ENCODE measurements at places on chromosomes 6 and 20. TPM values are rescaled to one million over a fixed set of nuclear protein-coding genes. Genes with fewer than 3 reads are reported as not detected.

Gene DLL1
- polyA plus RNA-seq: 7.7 TPM

Gene STXBP5
- polyA plus RNA-seq: 11.1 TPM

Gene EDN3
- polyA plus RNA-seq: 23.9 TPM

Gene ANGPT4
- polyA plus RNA-seq: 0.08 TPM

Gene PACSIN1
- polyA plus RNA-seq: 0.25 TPM

Gene GSTA1
- 4.0 TPM for polyA plus RNA-seq

Gene CCDC28A
- polyA plus RNA-seq: 17.5 TPM

Gene SOD2
- polyA plus RNA-seq: 91.9 TPM

- DNase-seq: no peak
Measured at GRCh38 chr6:107841275-107841670, 17.2 kb upstream of the SCML4 start.

GRCh38 chr6:7058250-7058923 is 49.4 kb upstream of the RREB1 start:
- peak; percentile 77 for DNase-seq

DNA sequence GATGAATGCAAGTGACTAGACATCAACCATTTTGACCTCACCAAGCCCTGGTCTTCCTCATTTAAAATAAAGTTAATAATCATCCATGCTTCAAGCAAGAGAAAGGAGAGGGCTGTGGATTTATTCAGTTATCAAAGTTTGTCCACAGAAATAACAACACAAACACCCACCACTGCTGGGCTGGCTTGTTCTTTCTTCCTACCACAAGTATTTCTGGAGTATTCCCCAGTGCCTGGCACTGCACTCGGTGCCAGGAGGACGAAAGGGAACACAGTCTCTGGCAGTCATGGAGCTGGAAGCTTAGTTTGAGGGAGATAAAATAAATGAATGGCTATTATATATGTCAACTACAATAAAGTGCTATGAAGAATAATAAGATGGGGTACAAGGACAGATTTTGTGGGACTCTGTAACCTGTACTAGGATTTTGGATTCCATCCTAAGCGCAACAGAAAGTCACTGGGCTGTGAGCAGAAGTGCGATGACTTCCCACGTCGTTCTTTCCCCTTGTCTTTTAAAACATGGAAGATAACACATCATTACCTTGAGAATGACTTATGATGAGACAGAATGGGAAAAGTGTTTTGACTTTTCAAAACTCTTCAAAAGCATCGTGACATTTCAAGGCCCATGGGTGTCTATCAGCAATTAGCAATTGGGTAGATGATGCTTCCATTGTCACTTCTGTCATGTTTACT is 74.5 kb upstream of the TRAF3IP2 start:
- no peak for DNase-seq

DNA sequence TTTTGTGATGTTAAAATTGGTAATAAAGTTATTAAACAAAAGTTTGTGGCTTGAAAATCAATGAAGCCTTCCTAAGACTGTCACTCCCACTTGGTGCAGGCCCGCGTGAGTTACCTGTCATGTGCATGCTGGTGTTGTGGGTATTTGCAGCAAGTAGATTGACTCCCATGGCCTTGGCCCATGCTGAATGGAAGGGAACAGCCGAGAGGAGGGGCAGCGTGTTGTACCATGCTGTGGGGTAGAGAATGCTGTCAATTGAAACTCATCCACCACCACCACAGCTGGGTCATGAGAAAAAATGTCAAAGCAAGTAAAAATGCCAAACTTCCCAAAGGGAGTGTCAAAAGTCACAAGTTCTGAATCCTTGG is 12.7 kb upstream of the VNN1 start:
- no peak for DNase-seq

DNA sequence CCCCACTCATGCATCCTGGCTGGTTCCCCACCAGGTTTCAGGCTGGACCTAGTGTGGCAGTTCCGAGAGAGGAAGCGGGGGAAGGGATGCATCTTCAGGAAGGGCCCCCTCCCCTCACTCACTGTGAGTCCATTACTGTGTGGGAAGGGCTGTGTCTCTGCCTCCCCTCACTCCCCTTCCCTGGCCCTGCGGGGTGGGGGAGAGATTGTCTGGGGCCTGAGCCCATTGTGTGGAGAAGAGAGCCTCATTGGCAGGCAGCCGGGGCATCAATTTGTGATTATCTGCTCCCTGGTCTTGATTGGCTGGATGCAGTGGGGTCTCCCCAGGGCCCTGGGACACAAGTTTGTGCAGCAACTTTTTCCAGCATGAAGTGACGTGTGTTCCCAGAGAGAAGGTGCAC is 4.1 kb upstream of the MYT1 start:
- DNase-seq: peak; percentile 43

GRCh38 chr6:143286251-143286795 is 164.2 kb downstream of the ADAT2 start:
- DNase-seq: no peak

- DNase-seq: no peak
Measured at GRCh38 chr6:143708889-143709288, 31.1 kb downstream of the PHACTR2 start.

DNA sequence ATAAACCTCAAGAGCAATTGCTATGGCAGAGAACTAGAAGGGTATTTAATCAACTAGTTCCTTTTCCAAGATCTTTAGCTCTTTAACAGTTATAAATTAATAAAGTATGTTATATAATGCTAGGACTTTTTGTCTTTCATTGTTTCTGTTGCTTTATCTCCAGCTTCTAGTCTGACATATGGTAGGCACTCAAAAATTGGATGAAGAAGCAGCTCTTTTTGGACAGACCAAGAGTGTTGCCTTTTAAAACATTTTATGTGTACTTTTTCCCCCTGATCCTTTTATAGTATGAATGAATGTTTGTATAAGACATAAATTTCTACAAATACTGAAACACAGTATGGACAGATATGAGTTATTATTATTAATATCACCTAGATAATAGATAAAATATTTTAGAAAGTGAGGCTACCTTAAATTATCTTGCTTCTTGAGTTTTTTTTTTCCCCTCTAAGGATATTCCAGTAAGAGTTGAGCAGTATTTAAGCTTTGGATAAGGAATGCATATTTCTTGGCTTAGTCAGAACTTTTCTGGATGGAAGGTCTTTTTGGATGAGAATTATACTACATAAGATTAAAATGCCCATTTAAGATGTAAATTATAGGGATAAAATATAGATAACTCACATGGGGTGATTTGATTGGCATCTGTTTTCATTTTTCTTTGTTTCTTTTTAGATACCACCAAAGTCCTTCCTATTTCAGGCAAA is 16.6 kb downstream of the LAMA2 start:
- DNase-seq: no peak

DNA sequence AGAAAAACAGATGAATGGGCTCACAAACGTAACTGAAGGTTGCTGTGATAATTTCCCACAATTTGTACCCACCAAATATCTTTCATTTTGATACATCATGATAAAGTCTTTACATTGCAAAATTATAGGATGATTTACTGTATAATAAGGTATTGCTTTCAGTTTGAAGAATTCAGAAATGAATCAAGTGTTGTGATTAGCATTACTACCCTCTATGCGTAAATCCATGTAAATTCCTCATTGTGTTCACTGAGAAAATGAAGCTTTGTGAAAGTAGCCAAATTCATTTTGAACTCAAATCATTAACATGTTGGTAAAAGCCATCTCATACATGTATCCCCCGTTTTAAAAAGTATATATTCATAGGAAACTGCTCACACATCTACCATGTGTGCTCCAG is 379.4 kb downstream of the ESR1 start:
- DNase-seq: no peak

Data from left lung (tissue), 14 donors.